A549 (cell line): ENCODE measurements at places on chromosomes 3 and 15.

DNA sequence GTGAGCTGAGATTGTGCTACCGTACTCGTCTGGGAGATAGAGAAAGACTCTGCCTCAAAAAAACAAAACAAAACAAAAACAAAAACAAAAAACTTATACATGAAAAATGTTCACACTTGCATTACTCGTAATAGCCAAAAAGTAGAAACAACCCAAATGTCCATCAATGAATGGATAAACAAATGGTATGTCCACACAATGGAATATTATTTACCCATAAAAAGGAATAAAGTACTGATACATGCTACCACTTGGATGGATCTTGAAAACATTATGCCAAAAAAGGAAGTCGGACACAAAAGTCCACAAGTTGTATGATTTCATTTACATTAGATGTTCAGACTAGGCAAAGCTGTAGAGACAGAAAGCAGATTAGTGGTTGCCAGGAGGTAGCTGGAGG, 26.7 kb downstream of the PCYT1A start:
- DNase-seq, result no peak

DNA sequence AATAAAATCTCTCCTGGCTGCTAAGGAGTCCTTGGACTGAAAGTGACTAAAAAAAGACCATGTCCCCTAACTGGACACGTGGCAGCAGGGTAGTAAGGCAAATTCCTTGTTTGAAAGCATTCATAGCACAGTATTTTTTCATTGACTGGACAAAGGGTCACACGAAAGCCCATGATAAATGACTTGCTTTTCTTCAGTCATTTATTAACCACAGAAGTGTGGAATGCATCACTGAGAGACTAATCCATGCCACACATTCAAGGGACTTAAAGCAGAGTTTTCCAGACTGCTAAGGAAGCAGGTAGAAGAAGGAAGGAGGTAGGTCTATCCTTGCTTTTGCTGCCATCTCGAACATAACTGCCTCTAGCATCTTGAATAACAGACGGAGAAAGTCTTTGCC, 31.2 kb downstream of the CASR start:
- no peak for DNase-seq

GRCh38 chr15:84741121-84741520, 7.3 kb upstream of the ZNF592 start:
- no peak for DNase-seq

DNA sequence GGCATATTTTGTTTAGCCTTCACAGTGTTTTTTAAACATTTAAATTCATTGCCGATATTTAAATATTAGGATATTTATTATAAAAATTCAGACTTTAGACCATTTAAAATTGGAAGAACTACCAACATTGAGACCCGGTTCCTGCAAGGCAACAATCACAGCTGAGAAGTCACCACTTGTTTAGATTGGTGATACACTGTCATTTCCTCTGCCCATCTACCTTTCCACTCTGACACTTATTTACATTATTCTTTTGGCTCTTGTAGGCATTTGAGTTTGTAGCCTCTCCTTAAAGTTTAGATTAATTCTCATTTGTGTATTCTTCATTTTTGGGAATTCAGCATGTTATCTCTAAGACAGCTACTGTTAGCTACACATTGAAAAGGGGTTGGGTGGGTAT, 10.3 kb upstream of the IL20RB start:
- no peak for DNase-seq

- no peak for DNase-seq
These were observed 57.7 kb downstream of the KLHL25 start for GRCh38 chr15:85737061-85737460.

GRCh38 chr15:39752991-39753390, 29.6 kb downstream of the FSIP1 start:
- no peak for DNase-seq

GRCh38 chr15:52082197-52083036, 30.2 kb downstream of the BCL2L10 start:
- DNase-seq, result no peak

DNA sequence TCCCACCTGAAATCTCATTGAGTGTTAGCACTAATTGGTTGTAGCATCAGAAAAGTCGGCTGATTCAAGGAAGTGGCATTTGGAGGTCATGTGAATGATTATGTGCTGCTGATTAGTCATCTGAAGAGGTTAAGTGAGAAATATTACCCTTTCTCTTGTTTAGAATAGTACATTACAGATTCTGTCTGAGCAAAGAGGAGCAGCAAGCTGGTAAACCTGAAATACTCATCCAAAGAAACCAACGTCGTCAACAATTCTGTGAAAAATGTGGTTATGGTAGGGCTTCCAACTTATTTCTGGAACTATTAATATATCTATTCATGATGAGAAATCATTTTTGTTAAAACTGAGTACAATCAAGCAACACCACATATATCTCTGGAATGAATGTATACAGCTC, 1024.9 kb downstream of the TUSC7 start:
- no peak for DNase-seq

DNA sequence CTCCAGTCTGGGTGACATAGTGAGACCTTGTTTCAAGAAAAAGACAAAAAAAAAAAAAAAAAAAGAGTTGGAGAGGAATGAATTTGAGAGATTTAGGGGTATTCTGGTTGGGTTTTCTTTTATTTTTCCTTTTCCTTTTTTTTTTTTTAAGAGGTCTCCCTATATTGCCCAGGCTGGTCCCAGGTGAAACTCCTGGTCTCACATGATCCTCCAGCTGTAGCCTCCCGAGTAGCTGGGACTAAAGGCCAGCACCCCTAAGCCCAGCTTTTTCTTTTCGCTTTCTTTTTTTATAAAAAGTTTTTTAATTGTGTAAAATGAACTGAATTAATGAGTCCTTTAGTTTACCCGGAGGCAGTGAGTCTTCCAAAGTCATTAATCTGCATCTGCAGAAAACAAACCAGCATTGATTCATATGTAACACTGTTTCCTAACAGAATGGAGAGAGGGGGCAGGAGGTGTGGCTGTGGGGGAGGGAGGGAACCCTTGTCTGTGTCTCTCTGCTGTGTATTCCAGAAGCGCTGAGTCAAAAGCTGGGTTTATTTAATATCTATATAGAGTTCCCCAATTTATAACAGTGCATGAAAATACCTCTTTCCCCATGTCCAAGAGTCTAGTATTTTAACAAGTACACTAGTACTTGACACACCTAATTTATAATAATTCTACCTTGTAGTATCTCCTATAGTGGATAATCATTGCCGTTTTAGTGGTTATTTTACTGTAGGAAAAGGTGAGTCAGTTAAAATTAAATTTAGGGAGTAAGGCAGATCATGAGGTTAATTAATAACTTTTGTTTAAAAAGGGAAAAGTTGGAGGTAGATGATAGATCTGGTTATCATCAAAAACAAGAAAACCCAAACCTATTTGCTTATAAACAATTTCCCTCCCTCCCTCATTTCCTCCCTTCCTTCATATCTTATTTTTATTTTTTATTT, 2.6 kb upstream of the DPPA4 start:
- no peak for DNase-seq

DNA sequence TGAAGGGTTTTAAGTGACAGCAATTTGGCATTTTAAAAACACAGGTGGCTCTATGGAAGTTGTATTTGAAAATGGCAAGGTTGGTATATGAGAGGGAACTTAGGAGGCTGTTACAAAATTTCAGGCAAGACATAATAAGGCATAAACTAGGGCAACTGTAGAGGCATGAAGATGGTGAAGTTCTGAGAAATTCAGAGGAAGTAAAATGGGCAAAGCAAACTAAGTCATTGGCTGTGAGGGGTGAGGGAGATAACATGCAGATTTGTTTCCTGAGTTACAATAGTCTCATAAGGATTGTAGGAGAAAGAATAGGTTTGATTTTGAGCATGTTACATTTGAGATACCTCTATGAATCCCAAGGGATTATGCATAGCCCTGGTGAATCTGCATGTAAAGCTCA, 302.9 kb upstream of the ARHGEF26 start:
- DNase-seq, result no peak

GRCh38 chr3:58591517-58592510, 14.6 kb upstream of the FAM107A start:
- no peak for DNase-seq

- no peak for DNase-seq
These were observed 1.3 kb upstream of the ZXDC start for GRCh38 chr3:126477061-126477380.

DNA sequence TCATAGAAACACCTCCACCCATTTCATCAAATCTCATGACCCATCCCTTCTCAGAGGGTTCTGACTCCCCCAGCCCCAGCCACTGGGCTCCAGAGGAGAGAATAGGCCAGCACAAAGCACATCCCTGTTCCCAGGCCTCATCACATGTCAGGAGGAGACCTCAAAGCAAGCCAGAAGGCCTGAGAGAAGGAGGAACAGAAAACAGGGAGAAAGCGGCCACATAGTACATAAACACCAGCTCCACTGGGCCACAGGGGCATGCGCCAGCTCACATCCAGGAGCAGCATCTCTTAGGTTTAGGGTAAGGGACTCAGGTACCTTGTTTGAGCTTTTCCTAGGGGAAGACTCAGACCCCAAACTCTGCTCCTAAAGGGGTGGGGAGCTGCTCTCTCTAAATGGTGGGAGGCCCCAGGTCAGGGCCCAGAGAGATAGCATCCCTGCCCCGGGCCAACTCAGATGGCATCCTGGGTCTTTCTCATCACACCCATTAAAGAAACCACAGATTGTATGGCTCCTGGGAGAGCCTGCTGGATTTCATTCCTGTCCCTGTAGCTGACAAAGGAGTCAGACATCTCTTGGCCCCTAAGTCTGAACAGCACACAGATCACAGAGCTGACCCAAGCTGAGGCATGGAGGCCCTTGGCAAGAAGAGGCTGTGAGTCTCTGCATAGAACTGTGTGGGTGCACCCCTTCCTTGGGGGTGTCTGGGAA, 2.5 kb downstream of the SHF start:
- no peak for DNase-seq

DNA sequence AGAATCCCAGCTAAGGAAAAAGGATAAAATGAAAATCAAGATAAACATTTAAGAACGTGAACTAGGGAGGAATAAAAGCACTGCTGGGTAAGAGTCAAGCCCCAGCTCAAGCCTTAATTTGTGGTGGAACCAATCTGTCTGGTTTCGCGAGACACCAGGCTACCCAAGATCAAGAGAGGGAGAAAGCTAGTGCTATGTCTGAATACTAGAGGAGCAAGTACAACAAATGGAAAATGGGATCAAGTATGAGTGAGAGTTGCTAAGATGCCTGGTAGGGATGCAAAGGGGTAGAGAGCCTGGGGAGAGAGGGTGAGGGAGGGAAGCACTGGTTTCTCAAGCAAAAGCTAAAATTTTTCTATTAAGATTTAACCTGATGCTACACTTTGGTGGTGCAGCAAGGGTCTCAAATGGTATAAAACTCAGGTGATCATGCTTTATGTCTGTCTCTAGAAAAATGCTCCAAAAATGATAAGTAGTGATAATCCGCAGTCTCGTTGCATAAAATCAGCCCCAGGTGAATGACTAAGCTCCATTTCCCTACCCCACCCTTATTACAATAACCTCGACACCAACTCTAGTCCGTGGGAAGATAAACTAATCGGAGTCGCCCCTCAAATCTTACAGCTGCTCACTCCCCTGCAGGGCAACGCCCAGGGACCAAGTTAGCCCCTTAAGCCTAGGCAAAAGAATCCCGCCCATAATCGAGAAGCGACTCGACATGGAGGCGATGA, 1.7 kb upstream of the SETD5 start:
- no peak for DNase-seq

DNA sequence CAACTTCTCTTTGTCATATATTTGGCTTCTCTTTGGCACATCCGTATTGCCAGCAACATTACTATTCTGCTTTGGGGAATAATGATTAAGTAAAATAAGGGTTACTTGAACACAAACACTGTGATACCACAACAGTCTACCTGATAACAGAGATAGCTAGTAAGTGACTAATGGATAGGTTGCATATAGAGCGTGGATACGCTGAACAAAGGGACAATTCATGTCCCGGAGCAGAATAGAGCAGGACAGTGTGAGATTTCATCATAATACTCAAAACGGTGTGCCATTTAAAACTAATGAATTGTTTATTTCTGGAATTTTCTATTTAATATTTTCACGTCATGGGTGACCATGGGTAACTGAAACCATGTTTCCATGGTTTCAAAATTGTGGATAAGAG, 54.1 kb downstream of the SCN5A start:
- DNase-seq, result no peak

- no peak for DNase-seq
These were observed 61.3 kb upstream of the SMAD3 start for GRCh38 chr15:67004142-67004541.

GRCh38 chr3:32681811-32682210, 3.2 kb upstream of the CNOT10 start:
- no peak for DNase-seq

GRCh38 chr15:77702211-77702957, 69.7 kb upstream of the LINGO1 start:
- DNase-seq, result peak; percentile 37

DNA sequence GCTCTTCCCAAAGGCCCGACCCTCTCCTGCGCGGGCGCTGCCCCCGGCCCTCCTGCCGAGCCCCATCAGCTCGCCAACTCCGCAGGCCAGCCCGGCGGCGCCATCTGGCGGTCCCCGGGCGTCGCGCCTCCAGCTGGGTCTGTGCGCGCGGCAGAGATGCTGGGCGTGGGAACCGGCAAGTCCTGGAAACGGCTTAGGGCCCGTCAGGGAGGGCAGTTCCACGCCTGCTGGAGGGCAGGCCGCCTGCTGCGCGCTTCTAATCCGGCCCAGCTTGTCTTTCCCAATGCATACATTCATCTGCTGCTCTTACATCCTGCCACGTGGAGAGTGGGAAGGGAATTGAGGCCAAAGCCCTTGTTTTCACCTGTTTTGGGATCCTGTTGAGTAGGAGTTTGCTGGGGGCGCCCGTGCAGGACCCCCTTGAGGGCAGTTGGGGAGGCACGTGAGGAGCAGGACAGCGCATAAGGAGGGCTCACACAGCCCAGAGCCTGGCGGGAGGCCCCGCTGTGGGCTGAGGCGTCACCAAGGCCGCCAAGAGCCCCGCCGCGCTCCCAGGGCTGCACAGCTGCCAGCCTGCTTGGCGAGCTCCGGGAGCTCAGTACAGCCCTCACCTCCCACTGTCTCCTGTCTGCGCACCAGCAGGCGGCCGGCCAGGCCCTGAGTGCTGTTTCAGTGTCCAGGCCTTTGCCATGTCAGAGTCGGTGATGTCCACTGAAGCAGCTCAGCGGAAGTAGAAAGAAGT, 165.6 kb downstream of the NSMCE3 start:
- peak; percentile 70 for DNase-seq

DNA sequence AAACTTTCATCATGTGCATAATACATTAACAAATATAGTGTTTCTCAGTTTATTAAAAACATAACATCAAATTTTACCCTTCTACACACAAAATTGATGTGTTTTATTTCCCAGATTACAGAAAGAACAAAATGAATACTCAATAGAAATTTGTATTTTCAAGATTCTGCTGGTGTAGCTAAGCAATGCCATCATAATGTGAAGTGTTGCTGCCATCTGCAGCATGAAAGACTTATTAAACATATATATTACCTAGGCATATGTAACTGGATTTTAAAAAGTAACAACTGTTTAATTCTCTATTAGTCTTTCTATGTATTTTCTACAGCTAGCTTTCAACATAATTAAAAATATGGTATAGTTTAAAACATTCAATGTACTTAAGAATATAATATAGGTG, 27.5 kb downstream of the PLSCR5 start:
- DNase-seq, result peak; percentile 70
